Erythroblast (primary cell): ENCODE measurements at places on chromosomes 3 and 15.

DNA sequence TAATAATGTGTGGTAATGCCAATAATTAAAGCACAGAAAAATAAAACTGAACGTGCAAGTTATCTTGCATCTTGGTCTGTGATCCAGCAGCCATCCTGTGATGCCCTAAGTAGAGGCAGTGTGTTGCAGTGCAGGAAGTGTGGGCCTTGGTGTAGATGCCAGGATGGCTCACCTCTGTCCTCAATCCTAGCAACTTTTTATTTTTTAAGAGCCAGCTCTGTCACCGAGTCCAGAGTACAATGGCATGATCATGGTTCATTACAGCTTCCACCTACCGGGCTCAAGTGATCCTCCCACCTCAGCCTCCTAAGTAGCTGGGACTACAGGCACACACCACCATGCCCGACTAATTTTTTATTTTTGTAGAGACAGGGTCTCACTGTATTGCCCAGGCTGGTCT is 7.6 kb downstream of the BAHD1 start:
- DNase-seq = no peak

DNA sequence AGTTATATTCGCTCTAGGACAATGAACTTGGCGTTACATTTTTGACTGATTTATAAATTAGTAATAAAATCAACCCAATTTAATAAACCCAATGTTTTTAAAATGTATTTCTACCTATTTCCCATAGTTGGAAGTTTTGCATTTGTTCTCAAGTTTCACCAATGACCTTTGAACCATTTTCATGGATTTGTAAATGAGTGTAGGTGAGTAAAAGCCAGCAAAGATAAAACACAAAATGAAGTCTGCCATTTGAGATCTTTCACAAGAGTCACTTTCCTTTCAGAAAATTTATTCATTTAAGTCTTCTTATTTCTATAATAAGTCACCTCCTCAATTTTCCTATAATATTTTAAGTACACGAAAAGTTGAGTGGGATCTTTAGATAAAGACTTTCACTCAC is 92.1 kb downstream of the MEIS2 start:
- DNase-seq = no peak

- DNase-seq = no peak
These were observed 11.7 kb upstream of the STARD5 start for GRCh38 chr15:81335631-81336030.

DNA sequence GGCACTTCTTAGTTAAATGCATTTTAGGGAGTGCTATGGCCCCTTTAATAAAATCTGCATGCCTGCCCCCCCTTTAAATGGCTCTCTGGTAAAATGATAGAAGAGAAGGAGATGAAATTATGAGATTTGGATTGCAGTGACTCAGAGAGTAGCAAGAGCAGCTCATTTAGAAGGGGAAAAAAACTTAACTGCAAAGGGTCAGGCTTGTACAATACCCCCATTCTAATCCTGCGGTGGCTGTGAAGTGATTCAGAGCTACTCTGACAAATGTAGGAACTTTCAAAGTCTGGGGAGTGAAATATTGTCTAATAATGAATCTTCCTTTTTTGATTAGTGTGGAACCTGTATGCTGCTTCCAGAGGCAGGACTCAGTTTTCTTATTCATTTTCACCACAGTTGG is 44.1 kb upstream of the TBC1D23 start:
- DNase-seq = no peak

DNA sequence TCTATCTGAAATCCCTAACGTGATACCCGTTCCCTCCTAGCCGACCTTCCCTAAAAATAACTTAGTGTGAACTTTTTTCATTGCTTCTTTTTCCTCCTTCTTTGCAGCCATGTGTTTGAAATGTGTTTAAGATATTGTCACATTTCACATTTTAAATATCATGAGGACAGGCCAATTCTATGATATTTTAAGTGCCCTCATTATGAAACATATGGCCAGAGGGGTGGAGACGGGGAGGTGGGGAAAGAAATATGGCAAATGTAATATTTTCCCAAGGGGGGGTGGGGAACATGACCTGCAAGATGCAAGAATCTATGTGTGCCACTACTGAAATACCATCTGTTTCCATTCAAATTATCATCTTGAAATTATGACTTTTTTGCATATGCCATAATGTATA is 1039.2 kb downstream of the AGBL1 start:
- no peak for DNase-seq

GRCh38 chr3:179147514-179147872 is 664 bp upstream of the PIK3CA start:
- peak; percentile 78 for DNase-seq
